Stimulated activated CD8-positive, alpha-beta memory T cell treated with anti-CD3 and anti-CD28 coated beads, Interleukin-15, amount 100 ng/mL, for 4 hours (primary cell): ENCODE measurements at places on chromosomes 7 and 10.

GRCh38 chr10:84908491-84908890 lies 580.1 kb downstream of the CCSER2 start:
- DNase-seq: no peak

DNA sequence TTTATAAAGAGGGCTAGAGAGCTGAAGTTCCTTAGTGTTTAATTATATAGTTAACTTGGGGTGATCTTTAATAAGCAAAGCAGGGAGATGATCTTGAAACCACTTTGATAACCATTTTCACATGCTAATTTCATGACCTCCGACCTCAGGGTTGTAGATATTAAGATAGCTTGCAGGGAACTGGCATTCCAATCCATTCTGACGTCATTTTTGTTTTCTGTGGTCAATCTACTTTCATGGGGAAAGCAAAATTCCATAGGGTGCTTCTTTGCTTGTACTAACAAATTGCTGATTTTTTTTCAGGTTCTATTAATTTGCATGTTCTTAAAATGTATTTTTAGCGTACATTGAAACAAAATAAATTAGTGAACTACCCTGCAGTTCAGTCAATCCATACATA lies 139.3 kb downstream of the CDCA7L start:
- no peak for DNase-seq

- no peak for DNase-seq
These were observed 150.4 kb upstream of the GNAI1 start for GRCh38 chr7:79984210-79984609.

DNA sequence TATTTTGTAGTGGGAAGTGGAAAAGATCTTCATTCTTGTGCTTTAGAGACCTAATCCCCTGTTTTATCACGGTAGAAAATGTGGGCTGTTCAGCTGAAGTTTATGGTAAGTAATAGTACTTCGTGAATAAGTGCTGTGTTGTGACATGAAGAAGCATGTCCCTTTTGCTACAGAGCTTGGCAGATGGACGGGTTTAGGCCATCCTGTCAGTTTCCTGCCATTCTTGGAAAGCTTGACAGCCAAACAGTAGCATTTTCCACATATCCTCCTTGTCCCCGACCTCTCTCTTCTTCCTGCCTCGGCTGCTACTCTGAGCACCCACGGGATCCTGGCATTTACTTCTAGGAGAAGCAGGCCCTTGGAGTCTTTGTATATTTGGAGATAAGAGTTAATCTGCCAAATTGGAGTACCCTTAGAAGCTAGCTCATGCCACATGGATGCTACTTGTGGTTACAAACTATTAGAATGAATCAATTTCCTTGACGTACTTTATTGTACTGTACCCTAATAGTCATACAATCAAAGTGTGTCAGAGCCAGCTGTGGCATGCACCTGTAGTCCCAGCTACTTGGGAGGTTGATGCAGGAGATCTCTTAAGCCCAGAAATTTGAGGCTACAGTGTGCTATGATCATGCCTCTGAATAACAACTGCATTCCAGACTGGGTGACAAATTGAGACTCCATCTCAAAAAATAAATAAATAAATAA lies 39.2 kb downstream of the PNLIPRP3 start:
- DNase-seq: no peak

- DNase-seq: no peak
These were observed 23.9 kb upstream of the MPP7 start for GRCh38 chr10:28326516-28327490.

DNA sequence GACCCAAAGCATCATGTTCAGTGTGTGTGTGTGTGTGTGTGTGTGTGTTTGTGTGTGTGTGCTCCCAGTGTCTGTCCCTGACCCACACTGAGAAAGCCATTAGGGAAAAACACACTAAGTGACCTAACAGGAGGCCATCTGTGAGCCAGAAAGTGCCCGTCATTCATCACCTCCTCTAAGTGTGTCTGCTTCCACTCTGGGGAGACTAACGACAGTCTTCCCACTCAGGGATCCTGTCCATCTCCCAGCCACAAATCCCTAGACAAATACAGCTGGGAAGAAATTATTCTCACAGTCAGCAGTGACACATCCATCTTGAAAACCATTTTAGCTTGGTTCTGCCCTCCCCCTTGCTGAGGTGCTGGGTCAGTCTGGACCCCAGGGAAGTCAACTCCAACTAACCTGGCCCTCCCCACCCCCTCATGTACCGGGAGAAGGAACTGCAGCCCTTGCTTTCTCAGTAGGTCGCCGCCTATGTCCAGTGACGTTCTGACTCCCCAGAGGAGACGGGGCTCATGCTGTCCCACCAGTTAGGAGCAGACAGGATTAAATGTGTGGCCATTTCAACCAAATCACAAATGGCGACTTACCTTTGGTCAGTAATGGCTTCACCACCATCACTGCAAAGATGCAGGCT lies 296.5 kb upstream of the ZNF32 start:
- no peak for DNase-seq

- DNase-seq: no peak
These were observed at the start of gene IGF2BP3 for GRCh38 chr7:23470330-23471105. TSS of gene IGF2BP3 (minus strand) at chr7:23470491. CDS start at chr7:23470110, 381 bp downstream.

DNA sequence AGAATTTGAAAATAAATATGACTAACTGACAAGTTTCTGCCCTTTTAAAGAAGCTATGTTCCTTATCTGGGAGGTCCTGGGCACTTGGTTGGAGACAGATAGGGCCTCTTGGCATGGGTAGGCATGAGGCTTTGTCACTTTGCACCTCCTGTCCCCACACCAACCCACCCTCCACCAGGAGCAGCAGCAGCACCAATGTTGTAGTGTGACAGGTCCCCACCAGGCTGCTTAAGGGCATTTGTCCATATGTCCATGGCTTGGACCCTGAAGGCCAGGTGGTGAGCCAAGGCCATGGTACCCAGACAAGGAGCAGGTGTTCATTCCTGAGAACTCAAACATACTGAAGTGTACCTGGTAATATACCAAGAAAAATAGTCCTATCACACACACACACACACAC lies 629.1 kb downstream of the ACTR3B start:
- no peak for DNase-seq

DNA sequence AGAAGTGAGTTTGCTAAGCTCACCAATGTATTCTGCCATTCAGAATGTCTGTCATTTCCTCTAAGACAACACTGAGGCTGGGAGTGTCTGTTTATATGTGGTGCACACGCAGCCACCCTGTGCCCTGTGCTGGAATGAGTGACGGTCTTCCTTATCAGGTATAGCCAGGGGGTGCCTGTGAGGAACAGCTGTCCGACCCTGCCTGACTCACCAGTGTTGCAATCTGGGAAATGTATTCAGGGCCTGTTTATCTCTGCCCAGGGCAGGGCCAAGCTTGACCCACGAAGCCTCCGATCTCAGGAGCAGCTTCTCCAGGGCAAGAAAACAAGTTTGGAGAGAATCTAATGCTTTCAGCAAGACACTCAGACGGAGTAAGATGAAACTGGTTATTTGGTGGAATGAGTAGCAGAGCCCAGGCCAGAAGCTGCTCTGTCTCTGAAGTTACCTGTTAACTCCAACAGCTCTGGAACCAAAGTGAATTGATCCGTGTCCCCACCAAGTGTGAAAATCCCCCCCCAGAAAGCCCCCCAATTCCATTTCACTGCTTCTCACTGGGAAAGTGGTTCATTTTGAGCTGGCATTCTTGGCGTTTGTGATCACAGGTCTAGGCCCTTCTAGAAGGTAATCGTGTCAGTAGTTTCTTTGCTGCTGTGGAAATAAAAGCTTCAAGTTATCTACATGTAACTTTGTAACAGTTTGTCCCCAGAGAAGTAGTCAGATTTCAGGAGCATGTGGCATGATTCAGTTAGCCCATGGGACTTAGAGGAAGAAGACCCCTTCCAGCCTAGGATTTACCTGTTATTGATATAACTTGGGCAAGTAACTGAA lies 6.1 kb upstream of the UBE2H start:
- no peak for DNase-seq

DNA sequence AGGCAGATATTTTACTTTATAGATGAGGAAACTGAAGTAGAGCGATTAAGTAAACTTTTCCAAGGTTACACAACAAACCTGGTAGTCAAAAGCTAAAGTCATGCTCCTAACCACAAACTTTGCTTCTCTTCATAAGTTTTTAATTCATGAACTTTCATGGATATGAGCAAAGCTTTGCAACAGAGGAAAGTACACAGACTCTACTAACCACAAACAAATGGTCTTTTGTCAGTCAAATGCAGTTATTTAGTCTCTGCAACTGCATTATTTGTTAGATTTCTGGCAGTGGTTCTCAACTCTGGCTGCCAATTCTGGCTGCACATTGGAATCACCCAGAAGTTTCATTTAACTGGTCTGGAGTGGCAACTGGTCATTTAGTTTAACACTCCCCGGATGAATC lies 140.6 kb upstream of the TMEM168 start:
- no peak for DNase-seq

- no peak for DNase-seq
These were observed 50.4 kb upstream of the PLEKHA1 start for GRCh38 chr10:122323941-122324675.

GRCh38 chr7:44284881-44285541 lies 40.4 kb downstream of the CAMK2B start:
- no peak for DNase-seq
